ENCODE measurements at places on chromosomes 16 and 17.

DNA sequence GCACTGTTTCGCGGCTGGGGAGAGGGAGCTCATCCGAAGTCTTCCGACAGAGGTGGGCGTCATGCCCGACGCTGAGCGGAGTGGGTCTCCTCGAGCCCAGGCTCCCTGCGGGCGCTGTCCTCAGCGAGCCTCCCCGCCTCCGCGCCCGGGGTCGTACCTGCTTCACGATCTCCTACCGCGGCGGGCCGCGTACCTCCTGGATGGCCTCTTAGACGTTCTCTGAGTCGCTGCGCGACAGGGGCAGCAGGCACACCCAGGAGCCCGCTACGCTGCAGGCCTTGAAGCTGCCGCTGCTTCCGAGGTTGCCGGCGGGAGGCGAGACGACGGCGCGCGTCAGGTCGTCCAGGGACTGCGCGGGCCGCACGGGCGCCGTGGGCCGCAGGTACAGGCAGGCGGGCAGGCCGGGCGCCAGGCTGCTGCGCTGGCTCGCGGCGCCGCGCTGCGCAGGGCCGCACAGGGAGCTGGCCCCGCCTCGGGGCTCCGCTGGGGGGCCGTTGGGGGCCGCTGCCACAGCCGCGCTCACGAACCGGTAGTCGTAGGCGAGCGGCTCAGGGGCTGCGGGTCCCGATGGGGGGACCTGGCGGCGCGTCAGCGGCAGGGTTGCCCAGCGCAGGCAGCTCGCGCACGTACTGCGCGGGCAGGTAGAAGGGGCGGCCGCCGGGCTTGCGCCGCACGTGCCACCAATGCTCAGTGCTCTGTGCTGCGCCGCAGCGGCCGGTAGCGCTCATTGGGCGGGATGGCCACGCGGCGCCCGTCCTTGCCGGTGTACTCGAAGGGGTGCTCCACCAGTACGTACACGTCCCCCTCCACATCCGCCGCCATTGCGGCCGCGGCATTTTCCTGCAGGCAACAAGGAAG is 116.4 kb upstream of the SMURF2 start:
- no peak for DNase-seq

- no peak for DNase-seq
Observed at GRCh38 chr17:48554412-48555257, 9.7 kb upstream of the HOXB2 start.

DNA sequence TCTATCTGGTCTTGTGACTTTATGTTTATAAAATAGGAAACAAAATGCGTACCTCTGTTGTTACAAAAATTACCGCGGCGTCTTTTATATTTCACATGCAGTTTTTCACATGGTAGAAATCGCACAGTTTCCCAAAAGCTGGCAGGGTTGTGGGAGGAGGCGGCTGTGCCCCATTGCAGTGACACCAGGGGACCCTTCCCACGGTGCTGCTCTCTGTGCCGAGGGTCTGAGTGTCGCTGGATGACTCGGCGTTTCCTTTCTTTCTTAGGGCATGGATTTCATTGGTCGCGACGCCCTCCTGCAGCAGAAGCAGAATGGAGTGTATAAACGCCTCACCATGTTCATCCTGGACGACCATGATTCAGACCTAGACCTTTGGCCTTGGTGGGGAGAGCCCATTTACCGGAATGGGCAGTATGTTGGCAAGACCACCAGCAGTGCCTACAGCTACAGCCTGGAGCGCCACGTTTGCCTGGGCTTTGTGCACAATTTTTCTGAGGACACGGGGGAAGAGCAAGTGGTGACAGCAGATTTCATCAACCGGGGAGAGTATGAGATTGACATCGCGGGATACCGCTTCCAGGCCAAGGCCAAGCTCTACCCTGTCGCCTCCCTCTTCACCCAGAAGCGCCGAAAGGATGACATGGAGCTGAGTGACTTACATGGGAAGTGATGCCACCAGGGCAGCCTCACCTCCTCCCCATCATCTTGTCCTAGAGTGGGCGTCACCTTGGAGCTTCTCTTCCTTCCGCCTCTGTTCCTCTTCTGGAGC is 17.2 kb upstream of the CLEC18C start:
- DNase-seq = no peak

GRCh38 chr16:57798953-57799599 is 3.2 kb downstream of the KIFC3 start:
- DNase-seq = no peak

DNA sequence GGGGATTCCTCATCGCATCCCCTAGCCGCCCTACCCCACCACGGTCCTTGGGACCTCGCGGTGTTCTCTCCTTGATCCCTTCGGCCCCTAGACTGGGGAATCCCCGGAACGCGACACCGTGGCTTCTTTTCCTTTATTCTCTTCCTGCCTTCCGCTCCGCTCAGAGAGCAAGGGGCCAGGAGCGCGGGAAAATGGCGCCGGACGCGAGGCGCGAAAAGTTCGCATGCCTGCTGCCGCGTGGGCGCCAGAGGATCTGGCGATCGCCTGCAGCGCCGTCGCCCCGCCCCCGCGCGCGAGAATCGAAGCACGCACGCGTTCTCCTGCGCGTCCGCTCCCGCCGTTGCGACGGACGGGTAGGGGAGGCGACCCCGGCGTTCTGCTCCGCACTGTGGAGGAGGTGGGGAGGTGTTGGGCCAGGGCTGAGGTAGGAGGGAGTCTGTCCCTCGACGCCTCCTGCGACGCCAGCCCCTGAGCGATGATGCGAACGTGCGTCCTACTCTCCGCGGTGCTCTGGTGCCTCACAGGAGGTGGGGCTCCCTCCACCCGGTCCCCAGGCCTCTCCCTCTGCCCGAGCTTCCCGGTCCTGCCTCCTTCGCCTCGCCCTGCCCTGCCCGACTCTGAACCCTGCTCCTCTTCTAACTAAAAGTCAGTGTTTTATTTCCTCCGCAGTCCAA is at the start of gene ZPBP2:
ZPBP2 (plus strand) TSS at position 323 of the 674 bp plus-strand sequence; CDS start at position 476, 153 bp downstream.
- no peak for DNase-seq

DNA sequence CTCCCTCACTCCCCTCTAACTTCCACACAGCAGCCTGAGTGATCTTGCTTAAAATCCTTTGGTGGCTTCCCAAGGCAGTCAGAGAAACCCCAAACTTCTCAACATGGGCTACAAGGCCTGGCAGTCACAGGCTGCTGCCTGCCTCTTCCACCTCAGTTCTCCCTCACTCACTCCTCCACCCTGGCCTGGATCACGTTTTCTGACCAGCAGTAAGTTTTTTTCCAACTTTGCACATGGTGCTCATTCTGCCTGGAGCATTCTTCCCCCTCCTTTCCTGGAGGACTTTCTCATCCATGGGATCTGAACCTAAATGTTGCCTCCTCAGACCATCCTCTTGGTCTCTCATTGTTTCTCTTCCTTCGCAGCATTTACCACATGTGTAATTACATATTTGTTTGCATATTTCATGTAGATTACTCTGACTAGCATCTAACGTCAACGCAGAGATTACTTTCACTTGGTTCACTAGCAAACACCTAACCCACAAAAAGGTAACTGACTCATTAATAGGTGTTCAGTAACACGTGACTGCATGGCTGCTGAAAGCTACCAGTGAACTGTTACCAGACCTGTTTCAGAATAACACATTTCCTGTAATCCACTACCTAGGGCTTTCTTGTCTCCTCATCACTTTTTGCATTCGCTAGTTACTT is 17.1 kb downstream of the GNA13 start:
- peak; percentile 83 for DNase-seq

GRCh38 chr17:57295526-57296023 is 39.3 kb downstream of the MSI2 start:
- peak; percentile 53 for DNase-seq

DNA sequence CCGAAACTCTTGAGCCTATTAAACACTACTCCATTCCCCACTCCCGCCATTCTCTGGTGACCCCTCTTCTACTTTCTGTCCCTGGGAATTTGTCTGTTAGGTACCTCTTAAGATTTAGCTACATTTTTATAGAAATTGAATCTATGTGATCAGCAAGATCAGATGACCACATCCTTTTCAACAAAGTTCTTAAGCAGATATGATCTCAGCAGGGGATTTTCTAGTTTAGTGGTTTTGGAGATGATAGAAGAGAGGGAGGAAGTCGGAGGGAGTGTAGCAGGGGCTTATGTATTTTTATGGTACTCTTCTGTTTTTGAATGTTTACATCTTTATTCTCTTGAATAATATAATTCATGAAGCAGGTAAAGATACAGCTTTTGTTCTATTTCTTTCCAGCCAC is 40.8 kb downstream of the RPA1 start:
- no peak for DNase-seq

Measured in renal cortical epithelial cell (primary cell).